ENCODE measurements at places on chromosomes 7 and 10. TPM values are rescaled to one million over a fixed set of nuclear protein-coding genes. Genes with fewer than 3 reads are reported as not detected.

DNA sequence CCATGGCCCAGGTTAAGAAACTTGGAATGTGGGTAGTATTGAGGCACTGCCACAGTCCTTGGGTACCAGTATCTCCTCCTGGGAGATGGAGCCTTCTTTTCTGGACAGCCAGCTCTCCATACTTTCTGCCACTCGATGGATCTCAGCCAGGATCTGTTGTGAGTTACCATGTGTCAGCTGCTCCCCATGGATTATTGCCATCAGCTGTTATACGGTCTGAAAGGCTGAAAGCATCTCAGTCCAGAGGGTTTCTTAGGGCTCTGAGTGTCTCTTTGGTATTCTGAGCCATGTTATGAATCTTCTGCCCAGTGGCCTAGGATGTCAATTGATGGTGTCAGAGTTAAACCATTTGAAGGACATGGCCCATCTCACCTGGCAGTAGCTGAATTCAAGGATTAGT lies 197.5 kb downstream of the C7orf25 start:
- DNase-seq: no peak

GRCh38 chr10:31213959-31214358 lies 105.1 kb upstream of the ZEB1 start:
- DNase-seq: no peak

DNA sequence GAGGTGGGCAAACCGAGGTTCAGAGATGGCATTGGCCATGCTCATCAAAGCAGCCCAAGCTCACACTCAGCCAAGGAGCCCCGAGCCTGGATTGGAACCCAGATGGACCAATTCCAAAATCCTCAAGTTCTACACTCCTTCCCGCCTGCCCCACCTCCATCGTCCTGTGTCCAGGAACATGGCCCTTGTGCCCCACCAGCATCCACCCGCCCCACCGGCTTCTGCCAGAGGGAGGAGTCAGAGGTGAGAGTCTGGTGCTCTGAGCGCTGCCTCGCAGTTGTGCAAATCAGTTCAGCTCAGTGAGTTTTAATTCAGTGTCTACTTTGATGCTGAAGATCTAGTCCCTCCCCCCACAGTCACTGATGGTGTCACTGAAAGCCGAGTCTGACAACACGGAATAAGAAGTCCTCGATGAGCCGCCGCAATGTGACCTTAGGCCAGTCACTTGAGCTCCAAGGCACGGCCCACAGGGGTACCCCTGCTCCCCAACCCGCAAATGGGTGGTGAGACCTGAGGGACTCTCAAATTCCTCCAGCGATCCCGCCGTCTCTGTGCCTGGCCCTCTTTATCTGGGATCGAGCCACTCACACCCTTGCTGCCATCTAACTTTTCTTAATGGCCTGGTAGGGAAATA lies 26.3 kb downstream of the PRKAG2 start:
- DNase-seq: no peak

DNA sequence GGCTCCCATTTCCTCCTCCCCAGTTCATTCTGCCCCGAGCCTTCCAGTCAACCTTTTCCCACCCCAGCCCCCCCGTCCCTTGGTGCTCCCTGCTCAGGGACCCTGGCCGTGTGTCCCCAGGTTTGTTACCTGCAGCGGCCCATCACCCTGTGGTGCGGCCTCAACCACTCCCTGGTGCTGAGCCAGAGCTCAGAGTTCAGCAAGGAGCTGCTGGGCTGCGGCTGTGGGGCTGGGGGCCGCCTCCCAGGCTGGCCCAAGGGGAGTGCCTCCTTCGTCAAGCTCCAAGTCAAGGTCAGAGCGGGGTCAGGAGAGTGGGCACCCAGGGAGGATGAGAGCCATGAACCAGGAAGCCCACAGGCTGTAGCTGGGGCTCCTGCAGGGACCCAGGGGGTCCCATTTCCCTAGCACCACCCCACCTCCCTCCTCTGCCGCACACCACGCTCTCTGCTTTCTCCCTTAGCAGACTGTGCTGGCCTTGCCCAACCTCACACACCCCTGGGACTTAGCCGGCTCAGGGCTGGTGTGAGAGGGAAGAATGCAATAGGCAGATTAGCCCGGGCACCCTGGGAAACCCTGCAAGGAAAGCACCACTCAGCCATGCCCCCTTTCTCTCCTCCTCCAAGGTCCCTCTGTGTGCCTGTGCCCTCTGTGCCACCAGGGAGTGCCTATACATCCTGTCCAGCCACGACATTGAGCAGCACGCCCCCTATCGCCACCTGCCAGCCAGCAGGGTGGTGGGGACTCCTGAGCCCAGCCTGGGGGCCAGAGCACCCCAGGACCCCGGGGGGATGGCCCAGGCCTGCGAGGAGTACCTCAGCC lies 2.0 kb upstream of the PCOLCE start:
- no peak for DNase-seq

The NODAL gene
- polyA plus RNA-seq: not detected

The HEPACAM2 gene
- polyA plus RNA-seq: not detected

DNA sequence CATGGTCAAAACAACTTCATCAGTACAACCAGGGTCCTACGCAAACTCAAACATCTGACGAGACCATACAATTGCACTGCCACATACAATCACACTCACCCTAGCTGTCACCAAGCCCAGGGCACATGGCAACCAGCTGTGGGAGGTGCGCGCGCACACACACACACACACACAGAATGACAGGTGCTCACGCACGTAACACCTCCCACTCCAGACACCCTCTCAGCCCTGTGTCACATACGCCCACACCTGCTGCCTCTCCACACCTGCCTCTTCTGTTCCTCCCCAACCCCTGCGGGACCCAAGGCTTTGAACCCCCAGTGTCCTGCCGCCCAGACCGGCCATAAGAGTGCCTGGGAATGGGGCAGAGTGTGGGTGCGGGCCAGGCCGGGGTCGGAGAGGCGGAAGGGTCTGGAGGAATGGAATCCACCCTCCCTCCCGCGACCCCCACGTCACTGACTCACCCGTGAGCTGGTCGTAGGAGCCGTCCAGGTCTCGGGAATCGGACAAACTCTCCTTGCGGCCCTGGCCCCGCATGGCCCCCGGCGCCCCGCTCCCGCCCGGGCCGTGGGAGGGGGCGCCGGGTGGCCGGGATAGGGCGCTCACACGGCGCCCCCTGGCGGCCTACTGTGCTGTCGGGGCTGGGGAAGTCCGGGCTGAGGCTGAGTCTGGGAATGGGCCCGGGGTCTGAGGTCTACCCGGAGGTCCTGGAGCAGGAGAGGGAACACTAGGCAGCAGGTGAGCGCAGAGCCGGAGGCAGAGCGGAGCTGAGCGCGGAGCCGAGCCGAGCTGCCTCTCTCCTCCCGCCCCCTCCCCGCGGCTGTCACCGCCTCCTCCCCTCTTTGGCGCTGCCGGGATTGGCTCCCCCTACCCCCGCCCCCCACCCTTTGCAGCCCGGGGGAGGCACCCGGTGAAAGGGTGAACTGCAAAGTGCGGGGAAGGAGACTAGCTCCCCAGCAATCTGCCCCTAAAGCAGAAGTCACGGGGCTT lies at the start of gene KCNIP2:
Gene KCNIP2 (minus strand): TSS at position 769 of the 990 bp plus-strand sequence. CDS start 232 bp downstream, at position 537.
- no peak for DNase-seq

The ADAM12 gene
- 8.0 TPM for polyA plus RNA-seq

The ATRNL1 gene
- 0.17 TPM for polyA plus RNA-seq

The TRIM8 gene
- 80.9 TPM for polyA plus RNA-seq

The SPDYE5 gene
- not detected for polyA plus RNA-seq

DNA sequence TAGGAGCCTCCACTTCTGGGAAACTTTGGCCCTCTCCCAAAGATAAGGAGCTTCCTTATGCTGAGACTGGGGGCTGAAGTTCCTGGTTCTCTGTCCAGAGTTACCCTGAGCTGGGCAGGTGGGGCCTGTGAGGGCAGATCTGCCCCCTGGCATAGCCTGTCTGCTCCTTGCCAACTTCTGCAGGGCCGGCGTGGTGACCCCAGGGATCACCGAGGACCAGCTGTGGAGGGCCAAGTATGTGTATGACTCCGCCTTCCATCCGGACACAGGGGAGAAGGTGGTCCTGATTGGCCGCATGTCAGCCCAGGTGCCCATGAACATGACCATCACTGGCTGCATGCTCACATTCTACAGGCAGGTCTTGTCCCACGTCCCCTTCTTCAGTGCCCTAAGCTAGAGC lies 4.3 kb downstream of the SFXN3 start:
- DNase-seq: no peak

The DYNC1I1 gene
- 0.06 TPM for polyA plus RNA-seq

DNA sequence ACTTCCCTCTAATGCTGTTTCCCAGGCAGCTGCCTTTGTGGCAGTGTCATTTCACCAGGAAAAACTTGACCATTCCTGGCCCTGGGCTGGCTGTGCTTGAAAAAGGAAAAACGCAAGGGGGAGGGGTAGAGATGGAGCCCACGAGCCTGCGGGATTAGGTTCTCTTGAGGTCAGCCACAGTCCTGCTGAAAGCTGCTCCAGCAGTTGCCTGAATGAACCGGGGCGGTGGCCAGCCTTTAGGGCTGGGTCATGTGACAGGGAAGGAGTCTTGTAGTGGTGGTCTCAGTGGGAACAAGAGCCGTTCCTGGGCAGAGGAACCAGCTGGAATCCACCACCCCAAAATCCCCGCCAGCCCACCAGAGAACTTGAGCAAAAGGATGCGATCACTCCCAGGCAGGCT lies 51.2 kb upstream of the LRRC4 start:
- DNase-seq: no peak

The ANKRD7 gene
- 0.50 TPM for polyA plus RNA-seq

The COMMD3 gene
- 49.4 TPM for polyA plus RNA-seq

DNA sequence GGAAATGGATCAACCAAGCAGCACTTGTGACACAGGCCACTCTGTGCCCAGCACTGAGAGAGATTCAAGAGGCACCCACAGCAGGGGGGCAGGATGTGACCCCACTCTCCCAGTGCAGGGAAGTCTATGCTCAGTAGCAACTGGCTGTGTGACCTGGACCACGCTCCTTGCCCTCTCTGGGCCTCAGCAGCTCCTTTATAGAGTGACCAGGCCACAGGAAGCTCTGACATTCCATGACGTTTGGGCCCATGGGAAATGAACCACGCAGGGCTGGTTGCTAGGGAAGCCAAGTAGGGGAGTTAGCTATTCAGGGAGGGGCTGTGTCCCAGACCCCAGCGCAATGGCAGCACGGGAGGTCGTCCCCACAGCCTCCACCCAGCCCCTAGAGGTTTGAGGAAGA lies 232.6 kb downstream of the USP6NL start:
- DNase-seq: no peak

- no peak for DNase-seq
Measured at GRCh38 chr7:27064159-27064558, 31.6 kb downstream of the HOXA1 start.

Measured in AG04450 (cell line).